ENCODE measurements at places on chromosomes 2 and 18.

DNA sequence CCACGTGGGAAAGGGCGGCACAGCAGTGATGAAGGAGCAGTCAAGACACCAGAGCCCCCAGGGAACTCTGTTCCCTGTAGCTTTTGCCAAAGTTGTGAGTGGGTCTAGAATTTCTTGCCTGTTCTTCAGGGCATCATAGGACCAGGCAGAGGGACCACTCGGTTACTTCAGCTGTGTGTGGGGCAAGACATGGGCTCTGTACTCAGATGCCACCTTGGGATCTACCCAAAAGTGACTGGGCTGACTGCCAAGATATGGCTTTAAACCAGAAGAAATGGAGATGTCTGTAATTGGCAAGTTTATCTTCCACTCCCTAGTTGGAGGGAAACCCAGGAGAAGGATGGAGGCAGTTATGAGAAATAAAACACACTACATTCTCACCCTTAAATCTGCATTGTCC lies 29.6 kb downstream of the KCNF1 start:
- no peak for DNase-seq

- no peak for DNase-seq
These were observed 246.8 kb upstream of the TNP1 start for GRCh38 chr2:217106650-217107014.

DNA sequence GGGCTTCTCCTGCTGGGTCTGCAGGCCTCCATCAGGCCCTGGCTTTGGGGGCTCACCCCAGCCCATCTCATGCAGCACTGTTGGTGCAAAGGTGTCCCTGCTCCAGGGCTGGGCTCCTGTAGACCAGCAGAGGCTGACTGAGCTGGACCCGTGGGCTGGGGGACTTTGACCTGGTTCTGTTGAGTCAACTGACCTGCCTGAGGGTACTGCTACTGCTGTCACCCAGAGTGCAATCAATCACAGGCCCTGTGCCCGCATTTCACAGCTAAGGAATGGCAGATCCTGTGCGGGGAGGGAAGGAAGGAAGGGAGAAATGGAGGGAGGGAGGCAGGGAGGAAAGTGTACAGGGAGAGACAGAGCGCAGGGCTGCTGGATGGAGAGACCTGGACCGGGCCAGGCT lies 136.8 kb downstream of the TPO start:
- no peak for DNase-seq

DNA sequence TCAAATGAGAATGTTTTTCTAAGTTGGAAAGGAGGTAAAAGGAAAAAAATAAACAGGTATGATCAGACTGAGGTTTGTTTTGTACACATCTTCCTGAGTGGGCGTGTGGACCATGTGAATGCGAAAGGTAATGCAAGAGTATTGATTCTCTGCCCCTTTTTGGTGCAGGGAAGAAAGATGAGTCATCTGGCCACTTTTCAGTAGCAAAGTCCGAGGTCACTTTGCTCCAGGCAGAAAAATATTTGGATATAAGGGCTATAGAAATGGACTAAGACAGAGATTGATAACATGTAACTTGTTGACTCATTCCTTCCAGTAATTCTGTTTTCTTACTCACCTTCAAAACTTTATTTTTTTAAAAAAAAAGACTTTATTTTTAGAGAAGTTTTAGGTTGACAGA lies 130.5 kb downstream of the DSEL start:
- no peak for DNase-seq

- no peak for DNase-seq
These were observed 134.6 kb upstream of the GPC1 start for GRCh38 chr2:240300840-240301239.

DNA sequence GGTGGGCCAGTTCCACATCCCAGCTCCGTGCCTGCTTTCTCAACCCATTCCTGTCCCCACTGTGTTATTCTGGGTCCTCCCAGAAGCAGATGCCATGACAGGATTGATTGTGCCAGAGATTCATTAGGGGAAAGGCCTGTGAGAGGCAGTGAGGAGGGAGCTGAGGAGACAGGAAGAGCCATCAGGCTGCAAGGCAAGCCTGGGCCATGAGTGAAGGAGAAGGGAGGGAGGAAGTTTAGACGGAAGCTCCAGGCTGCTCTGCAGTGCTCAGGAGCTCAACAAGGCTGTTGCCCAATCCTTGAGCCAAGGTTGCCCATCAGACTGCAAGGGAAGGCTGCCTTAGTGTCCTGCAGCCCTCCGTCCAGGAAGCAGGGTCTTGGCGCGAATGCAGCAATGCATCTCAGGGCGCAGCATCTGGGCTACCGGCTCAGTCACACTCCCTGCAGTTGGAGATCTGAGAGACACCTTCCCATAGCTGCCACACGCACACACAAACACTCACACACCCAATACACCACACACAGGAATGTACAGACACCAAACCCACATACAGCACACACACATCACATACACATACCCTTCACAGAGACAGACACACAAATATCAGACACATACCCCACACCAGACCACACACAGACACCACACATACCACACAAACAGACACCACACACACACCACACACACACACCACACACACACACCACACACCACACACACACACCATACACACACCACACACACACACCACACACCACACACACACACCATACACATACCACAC lies 139.5 kb upstream of the NDUFV2 start:
- DNase-seq: no peak

DNA sequence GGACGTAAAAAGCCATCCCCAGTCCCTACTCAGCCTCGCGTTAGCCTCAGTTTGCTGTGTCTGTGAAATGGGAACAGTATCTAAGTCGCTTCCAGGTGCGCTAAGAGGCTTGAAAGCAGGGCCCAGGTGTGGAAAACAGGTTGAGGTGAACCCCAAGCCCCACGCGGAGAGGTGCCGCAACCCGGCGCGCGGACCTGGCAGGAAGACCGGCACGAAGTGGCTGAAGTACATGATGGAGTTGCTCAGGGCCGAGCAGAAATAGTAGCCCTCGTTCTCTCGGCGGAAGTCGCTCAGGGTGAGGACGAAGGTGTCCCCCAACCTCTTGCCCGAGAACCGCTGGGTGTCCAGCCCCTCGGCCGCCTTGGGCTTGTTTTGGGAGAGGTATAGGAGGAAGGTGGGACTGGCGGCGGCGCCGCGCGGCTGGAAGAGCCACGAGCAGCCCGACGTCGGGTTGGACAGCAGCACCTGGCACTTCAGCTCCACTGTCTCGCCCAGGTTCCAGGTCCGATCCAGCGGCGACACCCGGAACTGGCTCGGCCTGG lies 508 bp downstream of the CD8A start:
- DNase-seq: no peak

- no peak for DNase-seq
These were observed 2.0 kb upstream of the TRPM8 start for GRCh38 chr2:233915128-233915527.

- DNase-seq: no peak
These were observed 766 bp downstream of the MFF start for GRCh38 chr2:227325839-227326195.

DNA sequence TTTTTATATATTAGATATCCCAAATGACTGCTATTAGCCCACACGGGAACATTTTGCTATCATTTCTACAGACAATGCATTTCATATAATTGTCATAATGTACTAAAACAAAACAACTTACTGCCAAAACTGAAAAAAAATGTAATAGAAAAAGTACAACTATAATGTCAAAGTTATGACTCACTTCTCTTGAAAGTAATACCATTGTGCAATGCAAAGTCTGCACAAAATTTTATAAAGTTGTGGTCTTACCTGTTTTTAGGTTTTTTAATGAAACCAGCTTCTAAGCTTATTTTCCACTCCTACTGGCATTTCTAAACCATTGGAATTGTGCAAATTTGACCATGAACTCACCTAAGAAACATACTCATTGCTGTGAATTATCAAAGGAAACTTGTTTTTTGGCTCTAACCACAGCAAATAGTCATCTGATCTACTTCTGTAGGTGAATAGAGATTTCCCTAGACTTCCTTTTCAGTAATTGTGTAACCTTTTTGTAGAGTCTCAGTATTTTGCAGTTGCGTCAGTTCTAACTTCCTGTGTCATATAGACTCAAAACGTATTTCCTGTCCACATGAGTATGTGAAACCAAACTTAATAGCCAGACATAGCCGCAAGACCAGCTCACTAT lies 31.9 kb upstream of the TFPI start:
- no peak for DNase-seq

- DNase-seq: no peak
These were observed 75.7 kb downstream of the ADD2 start for GRCh38 chr2:70692256-70692655.

DNA sequence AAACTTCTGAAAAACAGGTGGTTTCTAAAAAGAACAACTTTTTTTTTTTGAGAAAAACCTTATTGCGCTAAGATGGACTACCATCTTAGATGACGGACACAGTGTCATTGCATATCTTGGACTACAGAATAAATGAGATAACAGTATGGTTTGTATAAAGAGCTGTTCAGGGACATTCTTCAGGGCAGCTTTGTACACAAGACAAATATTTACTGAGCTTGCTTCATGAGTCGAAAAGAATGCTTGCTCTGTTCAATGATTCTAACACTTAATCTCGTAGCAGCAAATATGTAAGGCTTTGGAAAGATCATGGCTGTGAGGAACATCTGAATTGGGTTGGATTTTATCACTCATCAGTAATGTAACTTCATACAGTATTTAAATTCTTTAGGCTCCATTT lies 282.5 kb upstream of the CWC22 start:
- no peak for DNase-seq

DNA sequence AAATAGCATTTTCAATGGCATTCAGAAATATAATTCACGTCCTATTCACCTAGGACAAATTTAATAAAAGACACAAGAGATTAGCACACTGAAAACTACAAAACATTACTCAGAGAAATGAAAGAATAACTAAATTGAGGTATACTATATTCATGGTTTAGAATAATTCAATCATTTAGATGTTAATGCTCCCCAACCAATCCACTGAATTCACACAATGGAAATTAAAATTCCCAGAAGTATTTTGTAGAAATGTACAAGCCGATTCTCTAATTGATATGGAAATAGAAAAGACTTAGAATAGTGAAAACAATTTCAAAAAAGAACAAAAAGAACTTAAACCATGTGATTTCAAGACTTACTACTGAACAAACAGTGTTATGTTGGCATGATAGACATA lies 212.2 kb downstream of the ZEB2 start:
- no peak for DNase-seq

DNA sequence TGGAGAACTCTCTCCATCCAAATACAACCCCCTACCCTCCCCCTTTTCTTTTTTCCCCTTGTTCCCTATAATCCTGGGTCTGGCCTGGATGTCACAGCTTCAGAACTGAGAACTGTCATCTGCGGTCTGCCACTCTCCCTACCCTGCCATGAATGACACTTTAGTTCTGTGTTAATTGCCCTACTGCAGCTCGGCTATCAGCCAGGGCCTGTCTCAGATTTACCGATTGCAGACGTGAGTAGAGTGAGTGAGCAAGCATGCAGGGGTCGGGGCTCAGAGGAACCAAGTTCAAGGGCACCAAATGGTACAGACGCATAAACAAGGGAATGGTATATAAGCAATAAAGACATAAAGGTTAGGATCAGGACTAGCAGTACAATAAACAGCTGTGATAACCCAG lies 967.8 kb downstream of the BCL11A start:
- no peak for DNase-seq
